IPS DF 6.9 (cell line): ENCODE measurements at places on chromosomes 2 and 18.

- no peak for DNase-seq
Observed at GRCh38 chr2:64086347-64087082, 57.7 kb downstream of the PELI1 start.

DNA sequence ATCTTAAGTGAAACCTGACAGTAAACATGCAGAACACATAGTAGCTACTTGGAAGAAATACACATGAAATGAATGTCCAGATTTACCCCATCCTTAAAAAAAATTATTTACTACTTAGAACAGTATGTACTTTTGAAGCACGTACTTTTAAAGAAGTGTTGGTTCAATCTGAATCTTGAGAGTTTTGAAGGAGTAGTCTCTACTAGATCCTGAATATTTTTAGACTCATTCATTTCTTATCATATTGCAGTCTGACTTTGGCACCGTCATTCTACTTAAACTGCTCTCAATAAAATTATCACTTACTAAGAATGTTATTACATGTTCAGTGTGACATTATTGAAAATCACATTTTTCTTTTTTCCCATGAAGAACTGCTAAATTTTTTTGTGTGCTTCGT is 187.8 kb downstream of the DPP4 start:
- no peak for DNase-seq

- no peak for DNase-seq
Observed at GRCh38 chr18:48670751-48671560, 132.1 kb downstream of the CTIF start.

GRCh38 chr2:187994464-187995331 is 297.0 kb upstream of the GULP1 start:
- DNase-seq, result no peak

DNA sequence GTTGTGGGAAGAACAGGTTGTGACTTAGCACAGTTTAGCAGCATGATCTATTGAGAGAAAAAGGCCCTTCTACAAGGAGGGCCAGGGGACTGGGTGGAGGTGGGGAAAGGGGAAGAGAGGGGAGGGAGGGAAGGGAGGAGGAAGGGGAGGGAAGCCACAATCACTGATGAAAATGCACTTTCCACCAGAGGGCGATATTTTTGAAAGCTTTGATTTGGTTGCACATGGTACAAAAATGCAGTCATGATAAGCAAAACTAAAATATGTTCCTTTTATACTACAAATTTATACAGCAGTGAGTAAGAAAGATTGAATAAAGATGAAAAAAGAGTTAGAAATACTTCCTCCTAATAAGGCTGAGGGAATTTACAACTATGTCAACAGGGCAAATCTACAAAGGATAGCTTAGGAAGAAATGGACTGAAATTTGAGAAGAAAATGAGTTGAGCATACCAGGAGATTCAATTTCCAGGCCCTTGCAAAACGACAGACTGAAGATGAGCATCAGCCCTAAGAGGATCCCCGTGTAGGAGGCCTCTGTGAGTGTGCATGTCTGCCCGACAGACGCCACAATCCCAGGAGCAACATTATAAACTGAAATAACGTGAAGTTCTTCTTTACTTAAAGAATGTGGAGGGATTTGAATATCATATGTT is 17.2 kb downstream of the SH3YL1 start:
- DNase-seq, result no peak

GRCh38 chr2:1521878-1522830 is 108.9 kb downstream of the TPO start:
- no peak for DNase-seq

DNA sequence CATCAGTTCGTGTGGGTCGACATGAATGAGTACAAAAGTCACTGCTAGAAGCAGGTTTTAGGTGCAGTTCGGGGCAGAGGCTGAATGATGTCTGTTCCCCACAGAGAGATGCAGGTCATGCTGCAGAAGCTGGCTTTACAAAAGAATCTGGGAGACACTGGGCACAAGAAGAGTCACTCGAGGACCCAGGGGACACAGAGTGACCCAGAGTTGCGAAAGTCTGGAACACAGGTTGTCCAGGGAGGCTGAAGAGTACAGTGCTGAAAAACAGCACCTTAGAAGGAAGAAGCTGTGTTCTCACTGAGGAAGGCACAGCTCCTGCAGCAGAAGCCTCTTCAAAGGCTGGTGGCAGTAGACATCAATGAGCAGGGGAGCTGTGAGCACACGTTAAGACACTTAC is 14.8 kb downstream of the CACNB4 start:
- DNase-seq, result no peak

DNA sequence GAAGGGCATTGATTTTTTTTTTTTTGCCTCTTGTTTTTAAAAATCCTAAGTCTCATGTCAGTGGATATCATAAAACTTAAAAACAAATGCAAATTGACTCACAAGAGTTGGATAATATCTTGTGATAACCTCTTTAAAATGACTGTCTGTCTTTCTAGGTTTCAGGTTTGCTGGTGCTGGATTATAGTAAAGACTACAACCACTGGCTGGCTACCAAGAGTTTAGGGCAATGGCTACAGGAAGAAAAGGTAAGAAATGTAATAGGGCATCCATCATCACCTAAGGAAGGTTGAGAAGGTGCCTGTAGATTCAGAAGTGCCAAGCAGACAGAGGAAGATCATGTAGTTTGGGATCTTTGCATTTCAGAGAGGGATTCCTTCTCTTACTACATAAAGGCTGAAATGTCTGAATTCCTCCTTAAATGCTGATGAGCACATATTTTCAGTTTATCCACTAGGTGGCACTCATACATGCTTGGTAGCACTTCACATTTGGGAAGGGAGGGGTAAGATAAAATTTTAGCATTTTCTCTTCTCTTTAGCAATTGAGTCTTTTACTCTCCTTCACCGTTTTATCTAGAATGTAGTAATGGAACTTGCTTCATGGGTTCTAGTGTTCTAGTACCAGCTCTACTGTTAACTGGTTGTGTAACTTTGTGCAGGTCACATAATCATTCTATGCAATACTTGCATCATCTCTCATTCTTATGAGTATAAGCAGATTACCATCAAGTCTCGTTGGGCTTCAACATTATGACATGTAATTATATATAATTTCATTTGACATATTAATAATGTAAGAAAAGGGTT is 21.1 kb downstream of the CPS1 start:
- DNase-seq, result no peak

DNA sequence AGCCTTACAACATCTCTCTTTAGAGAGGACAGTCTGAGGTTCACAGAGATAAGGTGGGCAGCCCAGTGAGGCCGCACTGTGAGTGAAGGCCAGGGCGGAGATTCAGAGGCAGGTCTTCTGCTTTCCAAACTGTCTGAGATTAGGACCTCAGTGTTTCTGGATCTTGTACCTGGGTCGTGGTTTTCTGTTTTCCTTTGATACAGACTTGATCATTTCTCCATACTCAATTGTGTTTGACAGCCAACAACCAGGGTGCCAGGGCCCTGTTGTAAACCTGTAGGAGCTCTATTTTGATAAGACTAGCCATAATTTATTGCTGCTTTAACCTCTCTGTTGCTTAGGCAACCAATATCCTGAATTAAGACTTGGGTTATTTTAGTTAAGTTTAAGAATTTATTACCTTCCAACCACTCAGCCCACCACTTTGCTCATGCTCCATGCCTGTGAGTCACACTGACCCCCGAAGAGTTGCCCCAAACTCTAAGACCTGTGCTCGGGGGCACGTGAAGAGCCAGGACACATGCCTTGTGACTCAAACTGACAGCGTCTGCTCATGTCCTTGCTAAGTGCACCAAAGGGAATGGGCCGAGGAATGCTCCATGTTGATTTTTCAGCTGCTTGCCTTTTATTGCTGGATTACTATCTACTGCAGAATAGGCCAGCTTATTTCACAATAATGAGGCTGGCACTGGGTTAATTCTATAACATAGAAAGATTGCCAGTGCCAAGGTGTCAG is 248.6 kb downstream of the BCL2 start:
- DNase-seq, result no peak

GRCh38 chr2:26559556-26559955 is 81.6 kb downstream of the CIB4 start:
- no peak for DNase-seq

DNA sequence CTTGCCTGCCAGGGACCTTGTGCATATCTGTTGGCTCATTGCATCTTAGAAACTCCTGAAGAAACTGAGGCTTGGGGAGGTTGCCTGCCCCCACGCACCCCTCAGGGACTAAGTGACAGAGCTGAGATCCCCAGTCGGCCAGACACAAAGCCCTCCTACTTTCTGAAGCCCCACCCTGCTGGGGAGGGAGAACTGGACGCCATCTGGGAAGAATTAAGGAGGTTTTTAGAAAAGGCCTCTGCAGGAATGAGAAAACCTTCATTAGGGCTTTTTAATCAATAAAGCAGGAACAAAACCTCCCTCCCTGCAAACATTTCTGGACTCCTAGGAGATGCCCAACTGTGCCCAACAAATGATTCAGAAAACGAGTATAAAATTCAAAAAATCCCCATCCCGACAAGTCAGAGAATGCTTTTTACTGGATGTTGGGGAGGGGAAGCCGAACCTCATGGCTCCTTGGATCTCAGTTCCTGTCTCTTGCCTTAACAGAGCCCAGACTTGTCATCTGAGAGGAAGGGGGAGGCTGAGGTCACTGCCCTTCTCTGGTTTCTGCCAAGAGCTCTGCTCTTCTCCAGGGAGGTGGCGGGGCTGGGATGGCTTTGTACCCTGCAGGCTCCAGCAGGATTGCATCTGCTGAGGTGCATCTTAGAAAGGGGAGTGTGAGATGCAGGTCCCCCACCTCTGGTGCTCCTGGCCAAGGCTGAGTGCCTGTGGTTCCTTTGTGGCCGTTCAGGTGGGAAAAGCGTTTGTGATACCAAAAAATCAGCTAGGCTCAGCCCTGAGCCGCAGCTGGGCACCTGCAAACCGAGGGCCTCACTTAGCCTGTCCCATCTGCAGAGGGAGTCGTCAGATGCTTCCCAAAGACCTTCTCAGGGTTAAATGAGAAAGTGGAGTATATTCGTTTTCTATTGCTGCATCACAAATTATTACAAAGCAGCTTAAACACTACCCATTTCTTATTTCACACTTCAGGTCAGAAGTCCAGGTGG is 142.4 kb downstream of the ZFP36L2 start:
- no peak for DNase-seq

DNA sequence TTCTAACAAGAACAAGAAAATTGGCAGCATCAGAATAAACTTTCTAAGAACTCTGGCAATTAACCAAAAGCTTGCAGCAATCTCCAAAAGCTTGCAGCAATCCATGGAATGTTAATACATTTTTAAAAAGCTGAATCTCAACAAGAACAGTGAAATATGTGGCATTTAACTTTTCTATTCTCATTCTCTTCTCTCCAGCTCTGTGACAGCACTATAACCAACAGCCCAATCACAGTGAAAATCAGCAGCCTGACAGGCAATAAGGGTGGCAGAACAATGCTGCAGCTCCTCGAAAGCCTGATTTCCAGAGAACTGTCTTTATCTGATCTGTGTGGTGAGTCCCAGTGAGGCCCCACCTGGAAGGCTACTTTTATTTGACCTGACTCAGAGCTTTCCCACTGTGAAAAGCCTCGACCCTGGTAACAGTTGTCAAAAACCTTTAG is 60.0 kb downstream of the TMEM131 start:
- DNase-seq, result no peak

- DNase-seq, result no peak
Observed at GRCh38 chr2:134167015-134167414, 86.9 kb upstream of the MGAT5 start.

DNA sequence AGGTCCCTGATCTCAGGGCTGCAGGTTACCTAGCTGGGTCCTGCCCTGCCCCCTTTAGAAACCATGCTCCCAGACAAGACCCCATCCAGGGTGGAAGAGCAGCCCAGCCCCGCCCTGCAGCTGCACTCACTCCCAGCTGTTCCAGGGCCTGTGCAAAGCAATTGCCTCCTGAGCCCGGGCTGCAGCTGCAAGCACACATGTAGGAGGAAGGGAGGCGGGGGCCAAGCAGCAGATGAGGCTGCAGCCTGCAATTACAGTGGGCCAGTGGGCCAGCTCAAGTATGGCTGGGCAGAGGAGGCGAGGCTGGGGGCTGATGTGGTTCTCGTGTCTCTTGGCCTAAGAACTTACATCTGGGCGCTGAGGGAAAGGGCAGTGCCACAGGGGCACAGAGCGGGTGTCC is 65.4 kb upstream of the TUBA3E start:
- DNase-seq, result no peak

- DNase-seq, result no peak
Observed at GRCh38 chr2:201950606-201951005, 83.0 kb upstream of the FZD7 start.

DNA sequence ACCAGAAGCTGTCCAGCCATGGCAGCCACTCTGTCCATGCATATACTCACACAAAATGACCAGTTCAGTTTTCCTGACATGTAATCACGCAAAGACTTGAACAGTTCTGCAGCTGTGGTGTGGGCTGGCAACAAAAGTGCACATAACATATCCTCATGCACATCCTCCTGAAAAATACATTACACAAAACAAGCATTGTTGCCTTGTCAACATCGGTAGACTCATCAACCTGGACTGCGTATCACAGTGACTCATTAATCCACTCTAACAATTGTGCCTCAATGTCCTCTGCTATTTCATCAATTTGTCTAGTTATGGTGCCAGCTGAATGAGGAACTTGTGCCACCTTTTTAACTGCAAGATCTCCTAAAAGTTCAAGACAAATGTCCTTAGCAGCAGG is 19.5 kb downstream of the RBKS start:
- no peak for DNase-seq

- no peak for DNase-seq
Observed at GRCh38 chr18:50944245-50944932, 23.5 kb upstream of the ELAC1 start.

DNA sequence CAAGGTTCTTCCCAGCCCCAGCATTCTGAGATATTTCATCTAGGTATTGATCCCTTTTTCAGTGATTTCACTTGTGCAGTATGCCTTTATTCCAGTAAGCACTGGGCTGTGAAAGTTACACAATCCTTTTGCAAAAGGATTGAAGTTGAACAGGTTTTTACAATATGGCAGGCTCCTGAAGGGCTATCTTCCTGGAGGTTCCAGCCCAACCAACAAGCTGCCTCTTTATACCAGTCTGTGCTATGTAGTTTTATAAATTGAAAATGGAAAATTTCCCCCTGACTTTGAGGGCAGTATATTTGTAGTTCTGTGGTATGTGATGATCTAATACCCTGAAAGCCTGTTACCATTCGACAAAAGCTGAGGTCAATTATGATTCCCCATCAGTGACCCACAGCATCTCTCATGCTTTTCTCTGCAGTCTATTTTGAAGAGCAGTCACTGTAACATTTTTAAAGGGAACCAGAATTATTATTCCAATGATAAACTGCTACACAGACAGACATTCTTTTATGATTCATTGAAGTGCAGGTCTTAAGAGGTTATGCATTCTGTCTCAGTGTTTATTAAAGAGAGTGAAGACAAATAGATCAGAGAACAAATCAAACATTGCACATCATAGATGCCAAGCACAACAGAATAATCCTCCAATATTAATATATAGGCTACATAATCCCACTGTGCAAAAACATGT is 35.2 kb upstream of the STPG4 start:
- no peak for DNase-seq

GRCh38 chr2:83051538-83052170 is 1407.4 kb downstream of the SUCLG1 start:
- no peak for DNase-seq

DNA sequence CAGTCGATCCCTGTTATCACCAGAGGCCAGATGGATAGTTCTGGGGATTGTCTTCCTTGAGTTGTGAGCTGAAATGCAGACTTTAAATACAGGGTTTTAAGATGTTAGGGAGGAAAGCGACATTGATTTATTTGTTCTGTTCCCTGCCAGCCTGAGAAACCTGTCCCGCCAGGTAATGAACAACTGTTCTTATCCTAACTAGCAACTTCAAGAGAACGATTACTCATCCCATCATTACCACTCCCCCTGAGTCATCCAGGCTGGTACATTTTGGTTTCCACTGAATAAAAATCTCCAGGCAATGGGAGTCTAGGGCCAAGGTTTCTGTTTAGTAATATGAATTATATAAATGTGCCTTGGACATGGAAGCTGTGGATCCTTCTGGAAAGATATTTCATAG is 131.2 kb downstream of the LYPD6B start:
- DNase-seq, result no peak
